Forelimb muscle (tissue), 1 donor: ENCODE measurements at places on chromosomes 11 and 22.

GRCh38 chr11:50192743-50193142 lies 160.1 kb downstream of the OR4C45 start:
- DNase-seq = no peak

DNA sequence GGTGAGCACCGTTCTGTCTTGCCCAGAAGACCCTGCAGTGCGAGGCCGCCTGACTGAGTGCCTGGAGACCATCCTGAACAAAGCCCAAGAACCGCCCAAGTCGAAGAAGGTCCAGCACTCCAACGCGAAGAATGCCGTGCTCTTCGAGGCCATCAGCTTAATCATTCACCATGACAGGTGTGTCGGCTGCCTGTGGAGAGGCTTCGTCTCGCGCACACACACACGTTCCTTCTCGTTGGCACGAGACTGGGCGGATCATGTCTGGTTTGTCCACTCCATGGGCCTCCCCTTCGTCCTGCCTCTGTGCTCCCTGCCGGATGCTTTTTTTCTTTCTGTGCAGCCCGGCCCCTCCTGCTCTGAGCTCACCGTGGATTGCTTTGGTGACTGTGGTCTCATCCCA lies 51.1 kb downstream of the MUC6 start:
- DNase-seq = no peak

- no peak for DNase-seq
Observed at GRCh38 chr11:64752175-64752970, 7.4 kb downstream of the PYGM start.

GRCh38 chr22:45946805-45947600 lies 30.0 kb downstream of the WNT7B start:
- no peak for DNase-seq

DNA sequence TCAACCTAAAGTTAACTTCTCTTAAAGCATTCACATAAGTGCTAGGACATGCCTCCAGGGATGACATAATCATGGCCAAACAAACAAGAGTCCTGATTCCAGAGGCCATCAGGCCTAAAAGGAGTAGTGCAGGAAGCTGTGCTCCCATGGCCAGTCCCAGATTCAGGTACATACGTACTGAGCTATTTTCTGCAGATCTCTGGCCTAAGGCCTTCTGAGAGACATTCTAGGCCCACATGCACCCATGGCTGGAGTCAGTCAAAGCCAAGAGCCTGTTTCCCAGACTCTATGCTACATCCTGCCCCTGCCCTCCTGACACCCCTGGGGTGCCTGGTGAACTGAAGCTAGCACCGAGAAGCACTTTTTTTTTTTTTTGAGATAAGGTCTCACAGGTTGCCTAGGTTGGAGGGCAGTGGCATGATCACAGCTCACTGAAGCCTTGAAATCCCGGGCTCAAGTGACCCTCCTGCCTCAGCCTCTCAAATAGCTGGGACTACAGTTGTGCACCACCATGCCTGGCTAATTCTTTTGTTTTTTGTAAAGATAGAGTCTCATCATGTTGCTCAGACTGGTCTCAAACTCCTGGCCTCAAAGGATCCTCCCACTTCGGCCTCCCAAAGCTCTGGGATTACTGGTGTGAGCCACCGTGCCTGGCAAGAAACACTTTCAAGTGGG lies 553 bp downstream of the CD3D start:
- DNase-seq = no peak

DNA sequence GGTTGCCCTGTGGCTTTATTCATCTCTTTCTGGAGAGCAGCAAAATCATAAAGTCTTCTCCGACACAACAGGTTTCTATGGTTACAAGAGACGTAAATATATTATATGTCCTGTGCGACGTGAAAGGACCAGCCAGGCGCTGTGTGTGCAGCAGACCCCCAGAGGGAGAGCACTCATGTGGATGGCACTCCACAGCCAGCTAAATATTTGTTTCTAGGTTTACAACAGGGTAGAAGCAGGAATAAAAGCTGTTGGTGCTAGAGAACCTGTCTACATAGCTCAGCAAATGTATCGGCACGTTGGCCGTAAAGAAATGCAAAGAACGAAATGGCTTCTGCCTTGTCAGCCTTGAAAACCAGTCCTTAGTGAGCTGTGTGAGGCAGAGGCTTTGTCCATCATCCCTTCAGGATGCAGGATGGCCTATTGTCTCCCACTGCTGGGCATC lies 133.8 kb upstream of the PITPNB start:
- DNase-seq = no peak

DNA sequence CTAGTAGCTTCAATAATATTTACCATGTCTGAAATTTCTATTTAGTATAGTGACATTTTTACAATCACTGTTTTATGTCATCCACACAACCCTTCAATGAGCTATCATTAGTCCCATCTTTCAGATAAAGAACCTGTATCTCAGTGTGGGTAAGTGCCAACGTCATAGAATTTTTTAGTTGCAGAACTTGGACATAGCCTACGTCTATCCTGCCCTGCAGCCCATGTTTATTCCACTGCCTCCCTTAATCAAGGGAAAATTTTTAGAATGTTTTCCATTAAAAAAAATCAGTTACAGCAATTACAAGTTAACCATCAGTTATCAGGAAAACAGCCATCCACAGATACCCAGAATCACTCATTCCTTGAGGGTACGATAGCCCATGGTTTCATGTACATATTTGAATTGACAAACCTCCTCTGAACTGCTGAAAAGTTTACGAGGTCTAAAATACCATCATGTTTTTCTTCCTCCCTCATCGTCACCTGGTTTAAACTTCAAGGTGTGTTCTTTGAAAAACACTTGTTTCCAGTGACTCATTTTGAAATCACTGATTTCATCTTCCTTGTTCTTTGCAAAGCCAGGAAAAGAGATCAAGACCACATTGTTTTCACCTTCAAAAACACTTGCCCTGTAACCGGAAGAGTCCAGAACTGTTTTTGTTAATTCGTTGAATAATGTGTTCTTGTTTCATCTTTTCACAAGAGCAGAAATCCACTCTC lies 100.9 kb downstream of the FAM76B start:
- DNase-seq = no peak

- DNase-seq = no peak
Observed at GRCh38 chr11:11586465-11586864, 35.3 kb downstream of the GALNT18 start.

GRCh38 chr11:77677138-77677537 lies 39.5 kb upstream of the CLNS1A start:
- no peak for DNase-seq

GRCh38 chr11:80320226-80320625 lies 879.4 kb upstream of the TENM4 start:
- no peak for DNase-seq

DNA sequence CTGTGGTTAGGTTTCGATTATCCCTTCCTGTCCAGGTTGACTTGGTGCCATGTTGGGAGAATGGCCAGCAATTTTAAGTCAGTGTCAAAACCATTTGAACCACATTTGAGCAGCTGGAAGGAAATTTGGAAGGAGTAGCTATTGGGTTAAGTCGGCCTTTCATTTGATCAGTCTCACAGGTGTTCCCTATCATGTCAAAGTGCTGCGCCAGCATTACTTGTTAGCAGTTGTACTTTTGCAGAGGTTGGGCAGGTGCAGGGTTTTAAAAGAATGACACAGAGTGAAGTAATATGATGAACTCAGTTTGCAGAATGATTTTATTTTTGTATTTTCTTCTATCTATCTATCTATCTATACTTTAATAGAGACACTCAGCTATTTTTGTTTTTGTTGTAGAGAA lies 6.4 kb upstream of the TYMP start:
- DNase-seq = no peak

- DNase-seq = no peak
Observed at GRCh38 chr11:45909594-45910475, 2.8 kb upstream of the FREY1 start.

DNA sequence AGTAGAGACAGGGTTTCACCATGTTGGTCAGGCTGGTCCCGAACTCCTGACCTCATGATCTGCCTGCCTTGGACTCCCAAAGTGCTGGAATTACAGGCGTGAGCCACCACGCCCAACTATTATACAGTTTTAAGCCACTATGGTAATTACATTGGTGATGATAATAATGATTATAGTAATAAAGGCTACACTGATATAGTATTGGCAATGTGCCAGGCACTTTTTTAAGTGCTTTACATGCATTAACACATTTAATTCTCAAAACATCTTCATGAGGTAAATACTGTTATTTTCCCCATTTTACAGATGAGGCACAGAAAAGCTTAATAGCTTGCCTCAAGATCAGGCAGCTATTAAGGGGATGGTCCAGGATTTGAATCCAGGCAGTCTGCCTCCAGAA lies 222.5 kb downstream of the SOX6 start:
- DNase-seq = no peak
